ENCODE measurements at places on chromosomes 7 and 10. TPM values are rescaled to one million over a fixed set of nuclear protein-coding genes. Genes with fewer than 3 reads are reported as not detected.

PNLIPRP3 gene
- total RNA-seq, result not detected

ADGRA1 gene
- not detected for total RNA-seq

GCK gene
- 3.2 TPM for total RNA-seq

GALNT17 gene
- total RNA-seq, result not detected

CC2D2B gene
- total RNA-seq, result not detected

ECHDC3 gene
- total RNA-seq, result 6.8 TPM

OR2F1 gene
- not detected for total RNA-seq

ZP3 gene
- total RNA-seq, result 1.9 TPM

MRM2 gene
- 9.2 TPM for total RNA-seq

HMX3 gene
- total RNA-seq, result 0.16 TPM

UNC5B gene
- 11.4 TPM for total RNA-seq

CNPY1 gene
- total RNA-seq, result not detected

C7orf57 gene
- total RNA-seq, result not detected

TSPAN15 gene
- 2.1 TPM for total RNA-seq

PRKCQ gene
- total RNA-seq, result under 0.01 TPM

GPER1 gene
- total RNA-seq, result 3.6 TPM

PLCE1 gene
- 3.3 TPM for total RNA-seq

ANK3 gene
- 3.2 TPM for total RNA-seq

APBB1IP gene
- 1.6 TPM for total RNA-seq
